Kasumi-1 (cell line): ENCODE measurements at places on chromosomes 5 and 9.
A peak's percentile ranks its signal among the peaks of the same experiment; 100 is the strongest.

- DNase-seq = no peak
These were observed 44.6 kb upstream of the NFIB start for GRCh38 chr9:14358523-14358922.

DNA sequence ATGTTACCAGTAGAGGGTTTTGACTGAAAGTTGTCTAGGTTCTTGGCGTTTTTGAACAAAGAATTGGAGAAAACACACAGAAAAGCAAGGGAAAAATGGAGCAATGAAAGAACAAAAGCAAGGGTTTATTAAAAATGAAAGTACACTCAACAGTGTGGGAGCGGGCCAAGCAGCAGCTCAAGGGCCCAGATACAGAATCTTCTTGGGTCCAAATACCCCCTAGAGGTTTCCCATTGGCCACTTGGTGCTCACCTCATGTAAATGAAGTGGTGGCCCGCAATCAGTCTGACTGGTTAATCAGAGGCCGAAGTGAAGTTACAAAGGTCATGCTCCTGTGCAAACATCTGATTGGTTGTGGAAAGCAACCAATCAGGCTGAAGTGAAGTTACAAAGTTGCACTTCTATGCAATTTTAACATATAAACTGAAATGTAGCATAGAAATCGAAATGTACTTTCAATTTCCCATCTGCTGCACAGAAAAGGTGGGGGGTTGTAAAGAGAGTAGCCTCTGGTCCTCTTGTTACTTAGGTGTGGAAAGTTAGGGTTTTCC lies 1.9 kb upstream of the GM2A start:
- no peak for DNase-seq

GRCh38 chr9:99907208-99907532 lies 716 bp downstream of the STX17 start:
- DNase-seq = peak; percentile 63

DNA sequence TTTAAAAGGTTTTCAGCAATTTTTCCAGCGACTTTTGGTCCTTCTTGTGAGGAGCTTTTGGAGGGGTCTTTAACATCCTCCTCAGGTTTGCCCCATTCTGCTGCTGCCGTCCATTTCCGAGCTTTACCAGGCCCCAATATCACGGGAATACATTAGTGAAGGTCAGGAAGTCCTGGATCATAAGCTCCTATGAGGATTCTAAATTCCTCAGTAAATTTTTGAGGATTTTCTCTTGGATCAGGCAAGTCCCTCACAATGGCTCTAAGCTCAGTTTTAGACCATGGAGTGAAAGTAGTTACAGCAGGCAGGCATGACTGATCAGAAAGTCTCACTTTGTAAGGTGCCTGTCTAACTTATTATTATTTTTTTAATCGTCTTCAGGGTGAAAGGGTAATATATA lies 17.2 kb upstream of the GBGT1 start:
- DNase-seq = no peak

GRCh38 chr9:97723819-97724218 lies 26.7 kb upstream of the XPA start:
- DNase-seq = no peak

- peak; percentile 29 for DNase-seq
These were observed 57.2 kb downstream of the COL5A1 start for GRCh38 chr9:134698587-134699342.

- no peak for DNase-seq
These were observed 554.0 kb downstream of the BNC2 start for GRCh38 chr9:16316456-16316855.

- DNase-seq = no peak
These were observed 61.0 kb downstream of the SUB1 start for GRCh38 chr5:32646061-32646969.

- DNase-seq = no peak
These were observed 1.2 kb upstream of the NSD1 start for GRCh38 chr5:177132136-177133095.

DNA sequence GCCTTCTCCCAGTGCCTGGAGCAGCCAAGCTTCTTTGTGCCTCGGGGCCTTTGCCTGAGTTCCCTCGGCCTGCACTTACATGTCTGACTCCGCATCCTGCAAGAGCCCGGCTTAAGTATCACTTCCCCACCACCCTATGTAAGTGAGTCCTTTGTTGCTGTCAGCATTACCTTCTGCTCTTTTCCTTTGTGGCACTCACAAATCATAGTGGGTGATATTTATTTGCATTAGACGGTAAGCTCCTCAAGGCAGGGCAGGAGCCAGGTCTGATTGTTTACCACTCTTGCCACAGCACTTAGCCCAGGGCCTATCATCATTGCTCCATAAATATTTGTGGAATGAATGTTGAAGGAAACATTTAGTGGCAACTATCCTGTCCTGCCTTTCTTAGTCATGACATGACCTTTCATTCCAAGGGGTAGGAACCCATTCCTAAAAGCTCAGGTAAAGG lies 4.8 kb downstream of the GM2A start:
- no peak for DNase-seq

- peak; percentile 88 for DNase-seq
These were observed 26.2 kb downstream of the CARNMT1 start for GRCh38 chr9:75001719-75002421.

GRCh38 chr9:130239741-130240241 lies 25.8 kb upstream of the HMCN2 start:
- no peak for DNase-seq

DNA sequence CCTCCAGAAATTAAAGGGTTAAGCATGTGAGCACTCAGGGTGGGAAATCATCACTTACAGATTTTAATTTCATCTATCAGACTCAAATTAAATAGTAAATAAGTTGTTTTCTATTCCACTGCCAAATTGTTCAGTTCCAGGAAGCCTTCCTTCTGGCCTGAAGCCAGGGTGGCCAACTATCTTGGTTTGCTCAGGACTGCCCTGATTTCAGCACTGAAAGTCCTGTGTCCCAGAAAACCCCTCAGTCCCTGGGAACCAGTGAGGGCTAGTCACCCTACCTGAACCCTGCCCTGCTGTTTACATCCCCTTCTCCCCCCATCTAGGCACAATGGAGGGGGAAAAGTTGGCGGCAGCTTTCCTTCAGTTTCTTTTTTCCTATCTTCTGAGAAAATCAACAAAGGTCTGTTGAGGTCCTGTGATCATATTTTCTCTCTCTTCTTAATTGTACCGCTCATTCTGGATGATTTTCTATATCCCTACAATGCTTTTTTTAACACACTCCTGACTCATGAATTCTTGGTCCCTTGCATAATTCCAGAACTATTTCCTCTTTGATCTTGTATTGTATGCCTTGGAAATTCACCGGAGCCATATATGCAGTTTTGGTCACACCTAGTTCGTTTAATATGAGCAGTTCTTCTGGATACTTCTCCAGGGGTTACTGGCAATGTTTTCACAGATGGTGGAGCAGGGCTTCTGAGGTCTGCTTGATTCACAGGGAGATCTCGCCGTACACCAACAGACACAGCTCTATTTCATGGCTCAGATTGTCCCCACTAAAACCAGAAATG lies 103.8 kb downstream of the MAP1B start:
- no peak for DNase-seq

DNA sequence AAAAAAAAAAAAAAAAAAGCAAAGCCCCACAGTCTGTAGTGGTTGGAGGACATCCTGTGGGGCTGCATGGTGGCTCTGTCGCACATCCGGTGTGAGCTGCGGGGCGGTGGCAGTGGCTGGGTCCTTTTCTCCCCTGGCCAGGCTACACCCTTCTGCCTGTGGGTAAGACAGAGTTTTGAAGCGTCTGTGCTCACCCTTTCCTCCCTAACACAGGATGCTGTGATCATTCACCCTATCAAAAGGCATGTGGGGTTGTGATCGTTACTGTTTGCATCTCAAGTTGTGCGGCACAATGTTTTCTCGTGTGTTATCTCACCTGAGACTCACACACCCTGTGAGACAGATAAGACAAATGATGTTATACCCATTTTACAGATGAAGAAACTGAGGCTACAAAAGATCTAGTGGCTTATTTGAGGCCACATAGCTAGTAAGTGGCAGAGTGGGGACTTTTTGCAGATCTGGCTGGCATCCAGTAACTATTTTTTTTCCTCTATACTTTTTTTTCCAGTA lies 17.5 kb downstream of the IRF1 start:
- no peak for DNase-seq

DNA sequence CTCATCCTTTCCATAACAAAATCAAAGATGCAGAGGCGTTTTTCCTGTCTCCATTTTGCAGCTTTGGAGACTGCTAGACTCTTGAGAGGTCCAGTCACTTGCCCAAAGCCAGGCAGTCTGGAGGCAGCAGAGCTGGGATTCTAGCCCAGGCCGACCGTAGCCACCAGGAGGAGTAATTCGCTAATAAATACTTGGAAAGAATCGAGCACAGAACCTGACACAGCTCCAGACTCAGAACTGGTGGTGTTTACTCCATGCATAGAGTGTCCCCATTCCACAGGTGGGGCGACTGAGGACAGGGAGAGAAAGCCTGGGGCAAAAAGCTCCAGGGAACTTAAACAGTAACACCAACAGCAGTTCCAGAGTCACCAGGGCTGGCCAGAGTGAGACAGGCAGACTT lies 10.7 kb upstream of the CERCAM start:
- DNase-seq = peak; percentile 16

- DNase-seq = no peak
These were observed 396.5 kb downstream of the ANXA1 start for GRCh38 chr9:73548201-73548600.

- DNase-seq = no peak
These were observed 82.0 kb downstream of the ZNF622 start for GRCh38 chr5:16383544-16384052.

GRCh38 chr9:117021906-117022305 lies 334.8 kb downstream of the TRIM32 start:
- DNase-seq = no peak

- DNase-seq = no peak
These were observed 199.4 kb downstream of the AUH start for GRCh38 chr9:91162311-91162710.

DNA sequence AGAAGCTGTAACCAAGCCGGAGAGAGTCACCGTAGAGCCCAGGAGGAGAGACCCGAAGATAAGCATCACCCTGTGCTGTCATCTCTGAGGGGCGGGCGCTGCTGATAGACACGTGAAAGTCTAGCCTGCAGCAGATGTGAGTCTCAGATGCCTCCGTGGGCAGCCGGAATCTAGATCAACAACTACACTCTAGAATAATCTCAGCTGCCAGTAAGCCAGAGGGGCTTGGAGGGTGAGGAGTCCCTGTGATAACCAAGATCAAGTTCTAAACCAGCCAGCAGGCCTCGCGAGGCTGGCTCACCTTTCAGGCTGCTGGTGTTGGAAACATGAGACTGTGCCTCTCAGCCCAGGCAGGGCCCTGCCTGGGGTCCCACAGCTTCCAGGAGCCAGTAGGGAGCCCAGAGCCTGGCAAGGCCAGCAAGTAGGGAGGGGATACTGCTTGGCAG lies 54.1 kb downstream of the DAPK1 start:
- DNase-seq = no peak

GRCh38 chr5:66129144-66129543 lies 15.0 kb upstream of the SREK1 start:
- DNase-seq = no peak

GRCh38 chr5:28523888-28524635 lies 1485.7 kb upstream of the CDH9 start:
- DNase-seq = no peak
